ENCODE measurements at places on chromosomes 4 and X.

GRCh38 chr4:101018836-101019235 lies 328.5 kb downstream of the PPP3CA start:
- DNase-seq = peak; percentile 41

GRCh38 chr4:153950100-153950979 lies 161.5 kb upstream of the SFRP2 start:
- DNase-seq = no peak

DNA sequence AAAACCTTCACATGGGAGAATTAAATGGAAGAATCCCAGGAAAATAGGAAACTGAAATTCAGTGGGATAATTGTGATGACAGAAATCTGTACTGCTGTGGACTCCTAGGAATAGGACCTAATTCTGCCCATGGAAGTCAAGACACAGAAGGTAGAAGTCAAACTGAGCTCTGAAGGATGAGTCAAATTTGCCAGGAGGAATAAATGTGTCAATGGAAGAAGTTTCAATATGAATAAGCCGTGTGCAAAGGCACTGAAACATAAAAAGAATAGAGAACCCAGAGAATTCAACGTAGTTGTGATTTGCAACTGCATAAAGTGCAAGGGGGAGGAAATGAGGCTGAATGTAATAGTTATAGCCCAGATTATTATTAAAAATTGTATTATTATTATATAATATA lies 11.6 kb downstream of the ENAM start:
- DNase-seq = no peak

GRCh38 chr4:88012647-88013046 lies 5.2 kb downstream of the PKD2 start:
- peak; percentile 31 for DNase-seq

- DNase-seq = no peak
Measured at GRCh38 chr4:13558881-13559280, 14.6 kb upstream of the NKX3-2 start.

DNA sequence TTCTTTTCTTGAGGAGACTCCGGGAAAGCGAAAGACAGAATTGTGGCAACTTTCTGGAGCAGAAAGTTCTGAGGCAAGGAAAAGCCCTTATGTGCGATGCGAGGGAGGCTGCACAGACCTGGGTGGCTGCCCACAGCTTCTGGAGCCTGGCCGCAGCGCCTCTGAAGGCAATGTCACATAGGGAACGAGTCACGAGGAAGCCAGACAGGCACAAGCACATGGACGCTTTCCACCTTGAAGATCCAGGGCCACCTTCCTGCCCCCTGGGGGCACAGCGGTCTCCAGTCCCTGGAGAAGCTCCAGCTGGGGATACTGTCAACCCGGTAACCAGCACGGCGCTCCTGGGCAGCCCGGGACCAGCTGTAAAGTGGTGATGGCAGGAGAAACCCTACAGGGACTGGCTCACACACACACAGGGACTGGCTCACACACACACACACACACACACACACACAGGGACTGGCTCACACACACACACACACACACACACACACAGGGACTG lies 69.8 kb downstream of the MTNR1A start:
- no peak for DNase-seq

- no peak for DNase-seq
Measured at GRCh38 chr4:112094330-112094729, 50.9 kb upstream of the FAM241A start.

DNA sequence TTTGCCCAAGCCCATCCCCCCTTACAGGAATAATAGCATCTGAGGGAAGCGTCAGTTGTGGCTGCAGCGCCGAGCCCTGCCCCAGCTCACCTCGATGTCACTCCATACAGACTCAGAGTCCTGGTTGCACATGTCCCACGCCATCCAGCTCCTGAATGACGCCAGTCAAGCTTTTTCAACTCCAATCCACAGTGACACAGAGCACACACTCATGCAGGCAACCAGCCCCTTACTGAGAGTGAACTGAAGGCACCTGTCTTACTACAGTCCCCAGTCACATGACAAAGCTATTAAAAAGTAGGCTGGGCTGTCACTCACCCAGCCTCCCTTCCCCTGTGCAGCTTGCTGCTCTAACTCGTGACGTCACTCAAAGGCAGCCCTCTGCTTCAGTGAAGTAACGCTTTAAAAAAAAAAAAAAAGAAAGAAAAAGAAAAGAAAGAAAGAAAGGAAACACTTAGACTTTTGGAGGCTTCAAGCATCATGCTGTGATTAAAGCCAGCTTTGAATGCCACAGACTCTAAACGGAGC lies at the start of gene PPARGC1A:
Gene PPARGC1A, minus strand, starts transcription at position 234 of the 528 bp plus-strand sequence. Its CDS starts 90 bp downstream, at position 144.
- DNase-seq = peak; percentile 40

- DNase-seq = no peak
Measured at GRCh38 chr4:1815096-1815996, 22.3 kb downstream of the FGFR3 start.

DNA sequence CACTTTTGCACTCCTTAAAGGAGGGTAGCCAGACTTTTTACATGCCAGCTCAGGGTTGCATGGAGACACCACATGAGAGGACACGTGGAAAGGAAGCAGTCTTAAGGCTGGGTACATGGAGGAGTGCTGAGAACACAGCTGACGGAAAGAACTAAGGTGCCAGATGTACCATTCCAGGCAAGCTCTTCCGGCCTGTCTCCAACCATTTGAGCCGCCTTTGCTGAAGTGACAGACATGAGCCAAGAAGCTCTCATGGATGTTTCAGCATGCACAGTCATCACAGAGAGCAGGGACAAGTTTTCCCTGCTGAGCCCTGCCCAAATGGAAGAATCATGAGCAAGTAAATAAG lies 83.4 kb upstream of the BMP2K start:
- no peak for DNase-seq

GRCh38 chr4:121370729-121371325 lies 10.0 kb downstream of the QRFPR start:
- DNase-seq = peak; percentile 64

GRCh38 chr4:2413821-2414610 lies 4.4 kb downstream of the ZFYVE28 start:
- peak; percentile 26 for DNase-seq

DNA sequence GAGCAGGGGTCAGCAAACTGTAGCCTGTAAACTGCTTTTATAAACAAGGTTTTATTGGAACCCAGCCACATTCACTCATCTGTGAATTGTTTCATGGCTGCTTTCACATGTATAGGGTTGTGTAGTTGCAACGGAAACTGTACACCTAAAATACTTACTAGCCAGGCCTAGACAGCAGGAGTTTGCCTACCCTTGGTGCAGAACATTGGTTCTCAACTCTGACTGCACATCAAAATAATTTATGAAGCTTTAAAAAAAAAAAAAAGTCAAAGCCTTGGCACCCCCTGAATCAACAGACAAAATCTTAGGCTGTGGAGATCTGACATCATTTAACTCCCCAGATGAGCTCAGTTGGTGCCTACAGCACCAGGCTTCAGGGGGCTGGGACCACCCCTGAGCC lies 27.8 kb downstream of the ADGRA3 start:
- DNase-seq = no peak

- DNase-seq = peak; percentile 3
Measured at GRCh38 chrX:102085706-102086105, 39.8 kb upstream of the TCEAL2 start.

GRCh38 chrX:43868791-43869190 lies 13.5 kb downstream of the MAOB start:
- no peak for DNase-seq

DNA sequence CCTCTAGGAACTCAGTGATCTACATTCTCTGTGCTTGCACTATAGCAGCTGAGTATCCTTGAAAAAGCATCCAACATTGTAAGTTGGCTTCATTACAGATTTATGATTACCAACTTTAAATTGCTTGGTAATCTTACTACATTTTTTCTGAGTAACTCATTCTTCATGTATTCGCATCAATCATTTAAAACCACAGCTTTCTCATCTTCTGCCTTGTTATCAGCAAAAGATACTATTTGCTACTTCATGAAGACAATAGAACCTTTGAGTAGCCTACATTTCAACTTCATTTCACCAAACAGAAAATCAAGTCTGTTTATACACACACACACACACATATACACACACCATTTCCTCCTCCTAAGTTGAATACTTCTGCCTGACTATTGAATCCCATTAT lies 6.2 kb upstream of the DCAF8L2 start:
- no peak for DNase-seq

GRCh38 chrX:111868726-111869638 lies 7.0 kb upstream of the TRPC5OS start:
- DNase-seq = peak; percentile 10
